Stimulated activated CD8-positive, alpha-beta memory T cell treated with anti-CD3 and anti-CD28 coated beads, Interleukin-15, amount 100 ng/mL, for 4 hours (primary cell): ENCODE measurements at places on chromosomes 1 and 21.

GRCh38 chr1:185926588-185926987 is 192.4 kb downstream of the HMCN1 start:
- DNase-seq = no peak

DNA sequence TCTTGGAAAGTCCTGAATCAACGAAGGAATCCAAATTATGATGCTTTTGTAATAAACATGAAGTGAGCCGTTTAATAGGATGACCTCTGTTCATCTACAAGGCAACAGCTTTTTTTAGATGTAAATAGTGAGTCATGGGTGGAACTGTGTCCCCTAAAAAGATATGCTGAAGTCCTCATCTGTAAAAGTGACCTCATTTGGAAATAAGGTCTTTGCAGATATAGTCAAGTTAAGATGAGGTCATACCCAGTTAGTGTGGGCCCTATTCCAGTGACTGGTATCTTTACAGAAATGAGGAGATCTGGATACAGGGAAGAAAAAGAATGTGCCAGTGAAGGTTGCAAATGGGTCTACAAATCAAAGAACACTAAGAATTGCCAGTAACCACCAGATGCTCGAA is 1287.3 kb upstream of the ADGRL4 start:
- DNase-seq = no peak

GRCh38 chr1:107473065-107473464 is 332.2 kb downstream of the NTNG1 start:
- no peak for DNase-seq

DNA sequence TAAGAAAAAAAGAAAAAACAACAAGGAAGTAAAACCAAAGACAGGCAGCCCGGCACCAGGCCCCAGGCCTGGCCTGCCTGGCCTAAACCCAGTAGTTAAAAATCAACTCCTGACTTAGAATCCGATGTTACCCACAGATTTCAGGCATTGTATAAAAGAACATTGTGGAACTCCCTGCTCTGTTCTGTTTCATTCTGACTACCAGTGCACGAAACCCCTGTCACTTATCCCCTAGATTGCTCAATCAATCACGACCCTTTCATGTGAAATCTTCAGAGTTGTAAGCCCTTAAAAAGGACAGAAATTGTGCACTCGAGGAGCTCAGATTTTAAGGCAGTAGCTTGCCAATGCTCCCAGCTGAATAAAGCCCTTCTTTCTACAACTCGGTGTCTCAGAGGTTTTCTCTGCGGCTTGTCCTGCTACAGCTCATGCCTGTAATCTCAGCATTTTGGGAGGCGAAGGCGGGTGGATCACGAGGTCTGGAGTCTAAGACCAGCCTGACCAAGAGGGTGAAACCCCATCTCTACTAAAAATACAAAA is 15.6 kb upstream of the MYOCOS start:
- DNase-seq = no peak

- peak; percentile 68 for DNase-seq
Observed at GRCh38 chr1:179883745-179884138, 1.7 kb downstream of the TOR1AIP1 start.

DNA sequence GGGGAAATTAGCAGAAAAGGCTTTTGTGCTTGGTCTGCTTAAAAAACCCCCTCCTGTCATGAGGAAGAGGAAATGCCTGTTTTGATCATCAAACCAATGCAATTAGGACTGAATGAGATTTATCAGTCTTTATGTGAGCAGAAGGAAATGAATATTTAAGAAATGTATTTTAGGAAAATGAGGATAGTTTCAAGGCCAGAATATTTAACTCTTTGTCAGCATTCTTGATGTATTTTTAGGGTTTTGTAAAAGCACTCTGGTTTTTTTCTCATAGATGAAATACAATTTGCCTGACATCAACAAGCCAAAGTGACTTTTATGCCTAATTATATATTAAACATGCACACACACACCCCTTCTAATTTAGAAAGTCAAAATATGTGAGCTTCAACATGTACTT is 213.8 kb downstream of the GRIK1 start:
- no peak for DNase-seq

DNA sequence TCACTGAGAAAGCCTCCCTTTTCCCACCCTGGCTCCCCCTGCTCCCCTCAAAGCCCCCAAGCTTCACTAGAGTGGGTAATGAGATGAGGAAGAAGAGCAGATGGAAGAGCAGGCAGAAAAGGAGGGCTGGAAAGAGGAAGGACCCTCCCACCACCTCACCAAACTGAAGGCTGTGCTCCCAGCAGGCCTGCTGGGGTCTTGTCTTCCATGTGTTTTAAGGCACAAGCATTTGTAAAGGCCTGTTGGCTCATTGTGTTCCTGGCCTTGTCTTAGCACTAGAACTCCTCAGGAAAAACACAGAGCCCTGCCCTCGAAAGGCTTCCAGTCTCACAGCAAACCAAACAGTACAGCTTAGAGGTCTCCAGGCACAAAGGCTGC is 51.5 kb downstream of the TOMM20 start:
- no peak for DNase-seq

DNA sequence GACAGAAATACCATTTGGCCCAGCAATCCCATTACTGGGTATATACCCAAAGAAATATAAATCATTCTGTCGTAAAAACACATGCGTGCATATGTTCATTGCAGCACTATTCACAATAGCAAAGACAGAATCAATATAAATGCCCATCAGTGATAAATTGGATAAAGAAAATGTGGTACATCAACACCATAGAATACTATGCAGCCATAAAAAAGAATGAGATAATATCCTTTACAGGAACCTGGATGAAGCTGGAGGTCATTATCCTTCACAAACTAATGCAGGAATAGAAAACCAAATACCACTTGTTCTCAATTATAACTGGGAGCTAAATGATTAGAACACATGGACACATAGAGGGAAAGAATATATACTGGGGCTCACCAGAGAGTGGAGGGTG is 109.6 kb upstream of the SLC35F3 start:
- DNase-seq = no peak

DNA sequence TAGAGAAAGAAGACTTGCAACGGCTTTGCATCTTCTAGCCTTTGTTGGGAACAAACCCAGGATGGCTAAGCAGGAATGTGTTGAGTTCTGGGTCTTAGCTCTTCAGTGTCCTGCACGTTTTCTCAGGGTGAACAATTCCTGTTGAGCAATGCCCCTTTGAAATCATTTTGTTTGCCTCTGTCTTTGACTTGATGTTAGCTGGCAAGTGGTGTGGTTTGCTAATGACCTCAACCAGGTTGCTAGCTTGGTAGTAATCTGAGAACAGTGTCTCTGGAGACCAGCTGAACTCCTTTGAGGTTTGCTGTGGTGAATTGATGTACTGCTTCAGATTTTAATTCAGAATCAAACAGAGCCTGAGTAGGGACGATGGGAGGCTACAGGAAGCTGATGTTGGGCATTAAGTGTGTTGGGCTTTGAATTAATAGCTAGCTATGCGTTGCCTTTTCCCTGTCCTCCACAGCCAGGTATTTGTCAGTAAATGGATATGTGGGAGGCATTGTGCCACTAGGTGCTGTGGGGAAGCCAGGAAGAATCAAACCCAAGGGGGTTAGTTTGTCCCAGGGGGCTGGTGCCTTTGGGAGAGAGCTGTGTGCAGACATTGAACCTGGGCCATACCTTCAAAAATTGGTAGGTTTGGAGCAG is 23.3 kb upstream of the SRSF10 start:
- DNase-seq = no peak

DNA sequence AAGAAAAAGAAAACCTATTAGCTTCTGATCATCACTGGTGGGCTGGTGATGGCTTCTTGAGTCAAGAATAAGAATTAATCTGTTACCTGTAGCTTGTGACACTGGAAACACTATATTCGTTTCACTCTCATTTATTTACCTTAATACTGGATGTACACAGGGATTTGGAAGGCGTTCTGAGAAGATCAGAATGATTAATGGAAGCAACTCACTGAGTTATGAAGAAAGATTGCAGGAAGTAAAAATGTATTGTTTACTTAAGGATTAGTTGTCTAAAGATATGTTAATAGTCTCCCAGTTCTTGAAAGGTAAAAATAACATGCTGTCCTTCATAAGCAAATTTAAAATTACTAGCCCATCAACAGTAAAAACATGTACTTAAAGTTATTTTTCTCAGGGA is 644.9 kb upstream of the NCAM2 start:
- DNase-seq = no peak

DNA sequence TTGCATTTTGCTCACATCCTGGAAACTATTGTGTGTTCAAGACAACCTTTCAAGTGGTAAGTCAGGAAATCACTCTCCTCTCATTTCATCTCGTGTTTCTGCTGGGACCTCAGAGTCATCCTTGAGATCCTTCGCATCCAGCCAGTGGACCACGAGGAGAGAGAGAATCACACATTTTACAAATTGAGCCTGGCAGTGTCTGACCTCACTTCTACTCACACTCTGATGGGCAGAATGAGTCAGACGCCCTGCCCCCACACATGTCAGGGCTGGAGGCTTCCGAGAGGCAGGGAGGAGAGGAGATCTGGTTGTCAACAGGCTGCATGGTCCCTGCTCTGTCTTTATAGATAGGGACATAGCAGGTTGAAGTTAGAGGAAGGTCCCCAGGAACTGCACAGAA is 509.7 kb downstream of the AJAP1 start:
- DNase-seq = no peak

DNA sequence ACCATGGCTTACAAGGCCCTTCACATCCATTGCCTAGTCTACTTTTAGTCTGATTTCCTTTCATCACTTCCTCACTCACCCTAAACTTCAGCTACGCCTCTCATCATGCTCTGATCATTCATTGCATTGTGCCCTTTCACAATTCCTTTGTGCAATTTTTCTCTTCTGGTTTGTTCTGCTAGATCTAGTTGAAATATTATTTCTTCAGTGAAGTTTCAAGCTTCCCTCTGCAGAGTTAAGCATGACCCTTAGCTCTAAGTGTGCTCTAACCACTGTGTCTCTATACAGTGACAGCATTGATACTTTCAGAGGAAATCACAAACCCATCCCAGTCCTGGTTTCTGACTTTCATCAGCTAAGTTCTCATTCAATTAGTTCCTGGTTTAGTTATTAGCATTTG is 166.1 kb downstream of the PLA2G4A start:
- DNase-seq = no peak

GRCh38 chr21:37130971-37131370 is 57.9 kb downstream of the TTC3 start:
- no peak for DNase-seq

- DNase-seq = no peak
Observed at GRCh38 chr1:201999625-202000238, 10.7 kb upstream of the ELF3 start.

- no peak for DNase-seq
Observed at GRCh38 chr1:233327651-233328141, at the start of gene MAP3K21. TSS of gene MAP3K21 (plus strand) at chr1:233327724. CDS start at chr1:233328029, 305 bp downstream.

- DNase-seq = no peak
Observed at GRCh38 chr1:2972011-2972878, 49.0 kb upstream of the ACTRT2 start.

DNA sequence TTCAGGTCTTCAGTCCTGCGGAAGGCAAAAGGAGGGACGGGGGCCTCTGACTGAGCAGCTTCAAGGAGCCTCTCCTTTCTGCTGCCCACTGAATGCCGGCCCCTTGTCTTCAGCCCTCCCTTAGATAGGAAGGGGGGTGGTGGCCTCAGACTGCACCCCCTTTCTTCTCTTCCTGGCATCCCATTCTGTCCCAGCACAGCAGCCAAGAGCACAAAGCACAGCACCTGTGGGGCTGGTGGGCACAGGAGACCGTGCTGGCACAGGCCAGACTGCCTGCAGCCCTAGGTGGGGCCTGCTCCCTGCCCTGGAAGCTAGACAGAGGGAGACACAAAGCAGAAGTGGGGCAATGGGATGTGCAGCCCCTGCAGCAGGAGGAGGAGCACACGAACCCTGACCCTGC is 1.7 kb upstream of the PAQR6 start:
- DNase-seq = no peak

- no peak for DNase-seq
Observed at GRCh38 chr21:45303091-45303615, 15.5 kb upstream of the POFUT2 start.

GRCh38 chr1:212475151-212475550 is 42.4 kb downstream of the NENF start:
- no peak for DNase-seq

- no peak for DNase-seq
Observed at GRCh38 chr21:32328595-32328994, 29.9 kb downstream of the MRAP start.

DNA sequence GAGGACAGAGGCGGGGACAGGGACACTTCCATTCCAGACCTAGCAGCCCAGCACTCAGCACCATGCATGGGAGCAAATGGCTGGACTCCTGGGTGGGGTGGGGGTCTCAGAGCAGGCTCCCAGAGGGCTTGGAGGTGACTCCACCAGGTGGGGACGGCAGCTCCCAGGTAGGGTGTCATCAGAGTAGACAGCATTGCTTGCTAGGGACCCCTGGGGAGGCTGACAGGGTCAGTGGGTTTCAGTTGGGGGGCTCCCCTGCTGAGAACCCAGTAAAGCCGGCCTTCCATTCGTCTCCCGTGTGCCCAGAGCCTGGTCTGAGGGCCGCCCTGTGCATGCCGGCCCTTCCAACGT is 4.8 kb upstream of the GJC2 start:
- no peak for DNase-seq

GRCh38 chr21:32569261-32570230 is 15.8 kb downstream of the TCP10L start:
- peak; percentile 61 for DNase-seq

DNA sequence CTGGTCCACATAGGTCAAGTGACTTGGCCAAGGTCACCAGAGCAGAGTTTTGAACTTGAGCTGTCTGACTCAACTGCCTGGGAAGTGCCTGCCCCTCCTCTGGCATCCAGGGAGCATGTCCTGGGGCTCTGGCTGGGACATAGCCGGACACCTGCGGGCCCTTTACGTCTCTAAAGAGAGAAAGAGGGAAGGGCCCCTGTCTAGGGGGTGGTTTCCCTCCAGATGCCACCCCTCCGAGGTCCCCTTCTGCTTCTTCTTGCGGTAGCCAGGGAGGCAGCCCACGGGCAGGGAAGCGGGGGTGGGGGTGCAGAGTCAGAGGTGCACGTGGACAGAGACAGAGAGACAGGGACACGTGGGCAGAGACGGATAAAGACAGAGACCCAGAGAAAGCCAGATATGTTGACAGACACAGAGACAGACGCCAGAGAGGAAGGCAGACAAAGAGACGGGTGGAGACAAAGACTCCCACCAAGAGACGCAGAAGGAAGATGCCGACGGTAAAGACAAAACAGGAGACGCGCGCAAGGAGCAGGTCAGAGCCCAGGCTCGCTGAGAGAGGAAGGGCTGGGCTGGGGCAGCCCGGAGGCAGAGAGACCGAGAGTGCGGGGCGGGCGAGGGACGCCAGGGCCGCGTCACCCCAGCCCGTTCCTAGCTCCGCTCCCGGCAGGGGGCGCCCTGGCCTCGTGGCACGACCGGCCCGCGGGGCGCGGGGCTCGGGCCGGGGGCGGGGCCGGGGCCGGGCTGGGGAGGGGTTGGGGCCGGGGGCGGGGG is 458 bp upstream of the ALPL start:
- DNase-seq = no peak

- DNase-seq = no peak
Observed at GRCh38 chr1:110443451-110443850, 7.5 kb upstream of the PROK1 start.

GRCh38 chr1:21574466-21575151 is 65.4 kb downstream of the ALPL start:
- DNase-seq = no peak

- DNase-seq = no peak
Observed at GRCh38 chr1:111847466-111847865, 91.8 kb downstream of the DDX20 start.
